ENCODE measurements at places on chromosomes 13 and 19. TPM values are rescaled to one million over a fixed set of nuclear protein-coding genes. Genes with fewer than 3 reads are reported as not detected.

Gene CD33
- not detected for total RNA-seq

Gene ZNF562
- 11.4 TPM for total RNA-seq

Gene CEACAM8
- total RNA-seq, result not detected

Gene TNNT1
- 80.9 TPM for total RNA-seq

Gene SIRT2
- 50.6 TPM for total RNA-seq
